EH (cell line): ENCODE measurements at places on chromosomes 1 and 21.

GRCh38 chr1:36084497-36085115, 712 bp downstream of the TEKT2 start:
- no peak for DNase-seq

- no peak for DNase-seq
These were observed 414.3 kb downstream of the AMY1C start for GRCh38 chr1:104163912-104164476.

DNA sequence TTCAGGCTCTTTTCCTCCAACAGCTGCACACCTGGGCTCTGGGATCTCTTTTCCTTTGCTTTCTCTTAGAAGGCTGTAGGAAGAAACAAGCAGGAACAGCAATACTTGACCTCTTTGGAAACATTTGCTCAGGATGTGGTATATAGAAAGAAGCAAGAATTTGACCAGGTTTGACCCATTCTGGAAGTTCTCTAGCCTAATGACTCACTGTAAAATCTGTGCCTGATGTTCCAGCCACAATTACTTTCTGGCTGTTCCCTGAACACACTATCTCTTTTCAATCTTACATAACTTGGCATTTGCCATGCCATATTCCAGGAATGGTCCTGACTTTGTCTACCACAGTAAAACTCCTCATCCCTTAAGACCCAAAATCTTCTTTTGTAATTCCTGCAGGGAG, 419.9 kb upstream of the DAB1 start:
- peak; percentile 75 for DNase-seq

DNA sequence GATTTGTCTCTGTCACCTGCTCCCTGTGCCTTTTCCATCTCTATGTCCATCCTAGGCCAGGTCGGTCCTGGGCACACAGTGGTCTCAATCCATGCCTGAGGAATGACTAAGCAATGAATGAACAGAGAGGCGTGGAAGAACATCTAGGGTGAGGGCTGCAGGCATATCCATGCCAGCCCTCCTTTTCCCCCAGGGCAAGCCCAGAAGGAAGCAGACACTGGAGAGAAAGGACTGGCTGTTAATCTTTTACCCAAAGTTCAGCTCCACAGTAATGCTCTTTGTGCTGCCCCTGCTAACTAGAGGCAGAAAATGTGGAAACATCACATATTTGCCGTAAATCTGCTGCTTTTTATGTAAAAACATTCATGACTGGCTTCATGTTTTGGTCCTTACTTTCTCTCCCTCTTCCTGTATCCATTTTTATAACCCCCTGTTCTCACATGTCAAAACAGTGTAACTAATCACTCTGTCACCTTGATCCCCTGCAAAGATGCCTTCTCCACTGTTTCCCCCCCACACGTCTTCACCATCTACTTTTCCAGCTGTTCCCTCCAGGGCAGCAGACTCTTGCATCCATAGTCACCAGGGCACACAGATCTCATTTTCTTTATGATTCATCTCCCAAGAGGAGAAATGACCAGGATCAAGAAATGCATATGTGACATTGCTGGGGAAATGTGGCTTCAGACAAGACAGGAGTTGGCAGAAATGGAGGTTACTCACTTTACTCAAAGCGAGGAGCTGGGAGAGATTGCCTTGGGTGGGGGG, 166.4 kb upstream of the PROX1 start:
- no peak for DNase-seq

DNA sequence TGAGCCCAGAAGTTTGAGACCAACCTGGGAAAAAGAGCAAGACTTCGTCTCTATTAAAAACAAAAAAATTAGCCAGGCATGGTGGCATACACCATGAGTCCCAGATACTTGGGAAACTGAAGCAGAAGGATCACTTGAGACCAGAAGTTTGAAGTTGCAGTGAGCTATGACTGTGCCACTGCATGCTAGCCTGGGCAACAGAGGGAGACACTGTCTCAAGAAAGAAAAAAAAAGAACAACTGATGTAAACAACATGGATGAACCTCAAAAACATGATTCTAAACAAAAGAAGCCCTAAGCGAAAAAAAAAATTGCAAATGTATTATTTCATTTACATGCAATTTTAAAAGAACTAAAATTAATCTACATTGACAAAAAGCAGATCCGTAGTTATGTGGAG, 9.0 kb downstream of the LRRC40 start:
- no peak for DNase-seq
